AG10803 (cell line): ENCODE measurements at places on chromosomes 3 and 15.
A peak's percentile ranks its signal among the peaks of the same experiment; 100 is the strongest.

- peak; percentile 61 for DNase-seq
Measured at GRCh38 chr3:133464573-133464972, 64.7 kb downstream of the BFSP2 start.

GRCh38 chr3:193605876-193606275, 12.9 kb downstream of the OPA1 start:
- peak; percentile 65 for DNase-seq

GRCh38 chr3:148366743-148367410, 330.8 kb upstream of the AGTR1 start:
- peak; percentile 15 for DNase-seq

GRCh38 chr15:45023659-45024225, 747 bp downstream of the SORD start:
- peak; percentile 5 for DNase-seq

- DNase-seq = no peak
Measured at GRCh38 chr3:59425942-59426341, 376.1 kb upstream of the CFAP20DC start.

DNA sequence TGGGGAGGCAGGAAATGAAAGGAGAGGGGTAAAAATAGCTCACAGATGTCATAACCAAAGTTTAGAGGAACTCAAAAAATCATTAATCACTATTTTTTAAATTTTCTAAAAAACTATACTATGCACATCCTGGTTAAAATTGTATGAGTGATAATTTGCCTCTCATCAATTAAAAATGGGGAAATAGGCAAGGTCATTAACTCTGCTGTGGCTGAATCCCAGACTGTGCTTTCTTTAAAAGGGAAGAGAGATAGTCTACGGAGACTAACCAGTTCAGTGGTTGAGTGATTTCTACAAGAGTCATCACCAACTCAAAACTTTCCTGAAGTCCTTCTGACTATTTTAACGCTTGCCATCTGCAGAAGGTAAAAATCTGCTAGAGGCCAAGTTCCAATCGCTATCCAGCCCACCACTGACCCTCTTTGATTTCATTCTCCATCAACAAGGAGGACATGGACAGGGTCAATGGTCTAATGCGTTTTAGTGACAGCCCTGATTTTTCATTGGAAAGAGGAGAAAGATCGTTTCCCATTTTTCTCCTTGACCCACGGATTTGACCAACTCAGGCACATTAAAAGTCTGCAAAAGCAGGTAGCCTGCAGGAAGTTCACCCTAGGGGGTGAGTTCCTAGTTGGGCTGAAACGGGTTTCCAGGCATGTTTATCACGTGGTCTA, 850 bp downstream of the SUCLG2 start:
- no peak for DNase-seq

GRCh38 chr15:95499397-95499796, 831.1 kb upstream of the NR2F2 start:
- DNase-seq = no peak

- peak; percentile 79 for DNase-seq
Measured at GRCh38 chr15:91022075-91022831, at the start of gene VPS33B. Gene VPS33B (minus strand): TSS chr15:91022594. CDS start chr15:91022249, 345 bp downstream.

DNA sequence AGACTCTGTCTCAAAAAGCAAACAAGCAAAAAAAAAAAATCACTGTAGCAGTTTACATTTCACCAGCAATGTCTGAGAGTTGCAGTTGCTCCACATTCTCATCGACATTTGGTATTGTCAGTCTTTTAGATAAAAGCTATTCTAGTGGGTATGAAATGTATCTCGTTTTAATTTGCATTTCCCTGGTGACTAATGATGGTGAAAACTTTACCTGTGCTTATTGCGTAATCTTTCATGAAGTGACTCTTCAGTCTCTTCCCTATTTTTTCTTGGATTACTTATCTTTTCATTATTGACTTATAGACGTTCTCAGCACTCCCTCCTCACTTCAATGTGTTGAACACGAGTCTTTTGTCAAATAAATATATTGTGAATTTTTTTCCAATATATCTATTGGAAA, 37.2 kb upstream of the CLSTN2 start:
- DNase-seq = no peak

DNA sequence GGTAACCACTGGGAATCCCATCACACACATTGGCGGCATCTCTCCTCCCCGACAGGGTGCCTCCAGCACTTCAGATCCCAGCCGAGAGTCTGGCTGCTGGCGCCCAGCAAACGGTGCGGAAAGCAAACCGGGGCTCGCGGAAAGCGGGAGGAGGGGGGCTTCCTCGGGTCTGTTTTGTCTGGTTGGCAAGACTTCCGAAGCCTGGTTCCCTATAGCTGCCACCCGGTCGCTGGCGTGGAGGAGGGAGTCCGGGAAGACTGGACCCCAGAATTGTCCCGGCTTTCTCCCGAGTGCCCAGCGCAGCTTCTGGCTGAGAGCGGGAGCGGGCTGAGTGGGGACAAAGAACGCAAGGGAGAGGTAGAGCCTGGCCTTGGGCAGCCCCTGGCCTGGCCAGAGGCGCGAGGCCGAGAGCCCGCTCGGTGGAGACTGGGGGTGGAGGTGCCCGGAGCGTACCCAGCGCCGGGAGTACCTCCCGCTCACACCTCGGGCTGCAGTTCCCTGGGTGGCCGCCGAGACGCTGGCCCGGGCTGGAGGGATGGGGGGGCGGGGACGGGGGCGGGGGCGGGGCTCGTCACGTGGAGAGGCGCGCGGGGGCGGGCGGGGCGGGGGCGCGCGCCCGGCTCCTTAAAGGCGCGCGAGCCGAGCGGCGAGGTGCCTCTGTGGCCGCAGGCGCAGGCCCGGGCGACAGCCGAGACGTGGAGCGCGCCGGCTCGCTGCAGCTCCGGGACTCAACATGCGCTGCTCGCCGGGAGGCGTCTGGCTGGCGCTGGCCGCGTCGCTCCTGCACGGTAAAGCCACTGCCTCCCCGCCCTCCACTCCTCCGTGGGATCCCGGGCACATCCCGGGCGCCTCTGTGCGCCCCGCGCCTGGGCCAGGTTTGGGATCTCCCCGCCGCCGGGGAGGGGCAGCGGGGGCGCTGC, at the start of gene CHRNA7:
Gene CHRNA7 (plus strand): TSS at position 654 of the 920 bp plus-strand sequence. CDS start 80 bp downstream, at position 734.
- DNase-seq = peak; percentile 3

DNA sequence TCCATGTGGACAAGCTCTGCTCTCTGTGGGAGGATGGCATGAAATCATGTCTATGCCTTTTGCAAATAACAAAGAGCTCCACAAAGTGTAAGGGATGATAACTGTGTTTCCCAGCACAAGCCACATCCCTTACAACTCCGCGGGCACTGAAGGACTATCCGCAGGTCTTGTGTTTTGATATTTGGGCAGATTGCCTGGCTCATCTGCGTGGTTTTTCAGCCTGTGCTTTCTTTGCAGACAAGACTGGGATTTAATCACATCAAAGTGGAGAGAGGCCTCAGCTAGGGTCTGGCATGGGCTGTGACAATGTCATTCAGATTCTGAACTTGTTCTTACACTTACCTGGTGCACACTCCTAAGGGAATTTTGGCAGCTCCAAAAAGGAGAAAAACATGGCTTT, 30.2 kb upstream of the CA12 start:
- DNase-seq = no peak

GRCh38 chr15:98758224-98758623, 109.9 kb downstream of the IGF1R start:
- DNase-seq = no peak

- DNase-seq = peak; percentile 16
Measured at GRCh38 chr15:87155771-87156170, 1076.1 kb downstream of the AGBL1 start.

DNA sequence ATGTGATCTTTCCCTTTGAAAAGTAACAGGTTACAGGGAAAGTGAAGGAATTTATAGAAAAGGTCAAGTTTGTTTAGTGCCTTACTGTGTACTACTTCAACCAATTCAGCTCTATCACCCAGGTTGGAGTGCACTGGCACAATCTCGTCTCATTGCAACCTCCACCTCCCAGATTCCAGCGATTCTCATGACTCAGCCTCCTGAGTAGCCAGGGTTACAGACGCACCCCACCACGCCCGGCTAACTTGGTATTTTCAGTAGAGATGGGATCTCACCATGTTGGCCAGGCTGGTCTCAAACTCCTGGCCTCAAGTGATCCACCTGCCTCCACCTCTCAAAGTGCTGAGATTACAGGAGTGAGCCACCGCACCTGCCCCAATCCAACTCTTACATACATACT, 279.7 kb downstream of the ZBTB20 start:
- no peak for DNase-seq

DNA sequence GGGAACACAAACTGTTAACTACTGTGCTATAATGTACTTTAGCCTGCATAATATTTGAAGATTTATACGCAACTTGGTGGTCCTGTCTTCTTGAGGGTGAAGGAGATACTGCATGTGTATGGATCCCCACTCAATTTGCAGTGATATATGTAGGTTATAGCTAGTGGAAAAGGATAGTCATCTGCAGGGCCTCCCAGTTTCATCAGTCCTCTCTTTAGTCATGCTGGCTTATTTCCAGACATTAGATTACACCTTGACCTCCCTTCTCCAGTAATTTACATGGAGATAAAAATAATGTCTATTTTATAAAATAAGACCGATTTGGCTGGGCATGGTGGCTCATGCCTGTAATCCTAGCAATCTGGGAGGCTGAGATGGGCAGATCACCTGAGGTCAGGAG, 3.7 kb downstream of the NR1D2 start:
- DNase-seq = no peak

DNA sequence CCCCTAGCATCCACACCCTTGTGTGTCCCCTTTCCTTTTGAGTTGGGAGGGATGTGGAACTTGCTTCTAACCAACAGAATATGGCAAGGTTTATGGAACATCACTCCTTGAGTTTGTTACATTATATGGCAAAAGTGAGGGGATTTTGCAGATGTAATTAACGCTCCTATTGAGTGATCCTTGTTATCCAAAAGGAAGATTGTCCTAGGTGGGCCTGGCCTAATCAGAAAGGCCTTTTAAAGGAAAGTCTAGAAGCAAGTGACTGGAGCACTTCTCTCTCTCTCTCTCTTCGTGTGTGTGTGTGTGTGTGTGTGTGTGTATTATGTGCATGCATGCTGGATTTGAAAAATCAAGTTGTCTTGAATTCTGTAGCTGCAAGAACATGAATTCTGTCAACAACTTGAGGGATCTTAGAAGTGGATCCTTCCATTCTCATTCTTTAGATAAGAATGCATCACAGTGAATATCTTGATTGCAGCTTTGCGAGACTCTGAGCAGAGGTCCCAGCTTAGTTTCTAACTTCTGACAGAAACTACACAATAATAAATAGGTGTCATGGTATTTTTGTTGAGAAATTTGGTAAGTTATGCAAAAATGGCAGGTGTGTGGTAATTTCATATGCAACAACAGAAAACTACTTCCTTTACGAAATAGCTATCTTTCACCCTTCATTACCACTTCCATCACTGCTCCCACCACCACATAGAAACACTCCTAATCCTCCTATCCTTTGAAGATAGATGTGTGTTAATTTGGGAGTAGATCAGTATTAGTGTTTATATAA, 360.9 kb upstream of the CBLB start:
- no peak for DNase-seq

DNA sequence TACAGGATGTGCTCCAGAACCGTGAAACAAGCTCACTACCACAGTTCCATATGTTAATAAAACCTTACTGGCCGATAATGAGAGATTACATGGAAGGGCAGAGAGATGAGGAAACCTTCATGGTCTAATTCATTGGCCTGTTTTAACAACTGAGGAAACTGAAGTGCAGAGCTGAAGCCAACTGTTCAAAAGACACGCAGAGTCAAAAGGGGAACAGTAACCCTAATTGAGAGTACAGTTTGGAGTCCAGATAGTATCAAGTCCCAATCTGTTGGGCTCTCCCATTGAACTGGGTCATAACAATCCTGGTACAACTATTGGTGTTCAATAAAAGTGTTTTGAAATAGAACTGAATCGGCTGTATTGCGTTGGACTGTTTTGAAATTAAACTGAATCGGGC, 69.6 kb downstream of the SLC12A8 start:
- no peak for DNase-seq

GRCh38 chr15:65175511-65175910, 9.6 kb downstream of the CLPX start:
- no peak for DNase-seq

- DNase-seq = peak; percentile 3
Measured at GRCh38 chr3:59469948-59470723, 420.3 kb upstream of the CFAP20DC start.

- no peak for DNase-seq
Measured at GRCh38 chr3:177057768-177058167, 139.5 kb downstream of the TBL1XR1 start.

GRCh38 chr15:56982987-56983386, 64.5 kb downstream of the TCF12 start:
- no peak for DNase-seq

GRCh38 chr15:45441036-45441435, 62.7 kb upstream of the GATM start:
- no peak for DNase-seq

DNA sequence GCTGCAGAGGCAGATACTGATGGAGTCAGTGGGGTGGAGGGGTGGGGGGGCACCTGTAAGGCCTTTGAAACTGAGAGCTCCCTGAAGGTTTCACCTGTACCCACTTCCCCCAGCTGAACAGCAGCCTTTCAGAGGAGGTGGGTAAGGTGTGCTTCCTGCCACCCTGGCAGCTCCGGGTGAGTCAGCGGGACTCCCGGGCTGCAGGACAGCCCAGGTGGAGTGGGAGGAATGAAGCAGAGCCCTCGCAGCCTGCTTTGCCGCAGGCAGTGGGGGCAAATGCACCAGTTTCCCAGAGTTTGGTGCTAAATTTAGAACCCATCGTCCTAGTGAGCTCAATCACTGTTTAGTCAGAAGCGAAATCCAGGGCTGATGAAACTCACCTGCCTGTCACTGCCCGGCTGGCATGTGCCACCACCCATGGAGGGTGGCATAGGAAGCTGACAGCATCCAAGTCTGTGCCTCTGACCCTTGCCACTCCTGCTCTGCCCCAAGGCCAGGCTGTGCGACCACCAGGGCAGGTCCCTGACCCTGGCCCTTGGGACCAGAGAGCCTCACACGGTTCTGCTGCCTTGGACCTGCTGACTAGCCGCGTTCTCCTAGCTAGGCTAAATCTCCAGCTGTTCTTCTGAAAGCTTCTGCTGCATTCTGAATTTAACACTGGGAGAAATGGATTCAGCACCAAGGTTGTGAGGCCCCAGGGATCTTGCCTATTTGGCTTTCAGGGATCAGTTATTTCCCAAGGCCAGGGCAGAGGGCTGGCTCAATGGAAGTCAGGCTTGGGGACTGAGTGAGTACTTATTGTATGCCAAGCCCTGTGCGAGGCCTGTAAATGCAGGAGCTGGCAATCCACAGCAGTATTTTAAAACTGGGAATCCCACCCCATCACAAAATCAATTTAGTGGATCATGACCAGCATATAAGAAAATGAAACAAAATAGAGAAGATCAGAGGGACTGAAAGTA, 67.3 kb upstream of the RASGRF1 start:
- no peak for DNase-seq

DNA sequence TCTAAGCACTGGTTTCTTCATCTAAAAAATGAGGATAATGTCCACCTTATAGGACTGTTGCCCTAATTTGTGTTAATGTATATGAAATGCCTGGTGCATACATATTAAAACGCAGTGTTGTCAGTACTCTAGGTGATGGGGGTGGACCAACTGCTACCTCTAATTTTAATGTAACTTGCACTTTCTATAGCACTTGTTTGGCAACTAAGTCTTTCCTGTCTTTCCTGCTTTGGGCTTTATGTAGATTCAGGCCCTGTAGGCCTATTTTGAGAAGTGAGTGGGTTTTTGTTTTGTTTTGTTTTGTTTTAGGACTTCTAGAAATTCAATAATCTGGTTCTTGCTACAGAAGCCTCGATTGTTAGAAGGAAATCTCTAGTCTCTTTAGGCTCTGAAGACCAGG, 21.2 kb downstream of the SLC7A14 start:
- no peak for DNase-seq

GRCh38 chr3:157126365-157126764, 33.6 kb downstream of the CCNL1 start:
- DNase-seq = no peak
